Kidney epithelial cell (primary cell): ENCODE measurements at places on chromosomes 6 and 20. TPM values are rescaled to one million over a fixed set of nuclear protein-coding genes. Genes with fewer than 3 reads are reported as not detected.

Gene KDM1B
- total RNA-seq, result 22.9 and 24.3 TPM in 2 replicates

GRCh38 chr6:44264154-44265006 is 971 bp downstream of the NFKBIE start:
- no peak for DNase-seq

Gene OR2H2
- not detected in 2 replicates for total RNA-seq

Gene IL17A
- not detected in 2 replicates for total RNA-seq

- DNase-seq, result no peak
Measured at GRCh38 chr6:34182751-34183531, 37.1 kb upstream of the GRM4 start.

DNA sequence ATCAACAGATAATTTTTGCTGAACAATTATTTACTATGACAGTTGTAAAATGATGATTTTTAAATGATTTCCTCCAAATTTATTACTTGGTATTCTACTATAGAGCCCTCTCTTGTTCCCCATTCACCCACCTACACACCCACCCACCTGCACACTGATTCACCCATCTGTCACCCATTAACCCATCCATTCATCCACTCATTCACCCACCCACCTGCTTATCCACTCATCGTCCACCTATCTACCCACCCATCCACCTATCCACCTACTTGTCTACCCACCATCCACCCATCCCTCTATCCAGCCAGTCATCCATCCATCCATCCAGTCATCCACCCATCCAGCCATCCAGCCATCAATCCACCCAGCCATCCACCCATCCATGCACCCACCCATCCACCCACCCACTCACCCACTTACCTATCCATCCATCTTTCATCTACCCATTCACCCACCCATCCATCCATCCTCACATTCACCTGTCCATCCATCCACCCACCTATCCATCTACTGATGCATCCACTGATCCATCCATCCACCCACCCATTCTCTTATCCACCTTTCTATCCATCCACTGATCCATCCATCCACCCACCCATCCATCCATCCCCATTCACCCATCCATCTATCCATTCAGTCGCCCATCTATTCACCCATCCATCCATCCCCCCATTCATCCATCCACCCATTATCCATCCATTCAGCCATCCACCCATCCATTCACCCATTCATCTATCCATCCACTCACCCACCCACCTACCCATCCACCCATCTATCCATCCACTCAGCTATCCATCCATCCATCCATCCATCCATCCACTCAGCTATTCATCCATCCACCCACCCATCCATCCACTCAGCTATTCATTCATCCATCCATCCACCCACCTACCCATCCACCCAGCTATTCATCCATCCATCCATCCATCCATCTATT is 72.0 kb downstream of the SYNJ2 start:
- DNase-seq, result no peak

Gene SEMG2
- total RNA-seq, result not detected in 2 replicates

DNA sequence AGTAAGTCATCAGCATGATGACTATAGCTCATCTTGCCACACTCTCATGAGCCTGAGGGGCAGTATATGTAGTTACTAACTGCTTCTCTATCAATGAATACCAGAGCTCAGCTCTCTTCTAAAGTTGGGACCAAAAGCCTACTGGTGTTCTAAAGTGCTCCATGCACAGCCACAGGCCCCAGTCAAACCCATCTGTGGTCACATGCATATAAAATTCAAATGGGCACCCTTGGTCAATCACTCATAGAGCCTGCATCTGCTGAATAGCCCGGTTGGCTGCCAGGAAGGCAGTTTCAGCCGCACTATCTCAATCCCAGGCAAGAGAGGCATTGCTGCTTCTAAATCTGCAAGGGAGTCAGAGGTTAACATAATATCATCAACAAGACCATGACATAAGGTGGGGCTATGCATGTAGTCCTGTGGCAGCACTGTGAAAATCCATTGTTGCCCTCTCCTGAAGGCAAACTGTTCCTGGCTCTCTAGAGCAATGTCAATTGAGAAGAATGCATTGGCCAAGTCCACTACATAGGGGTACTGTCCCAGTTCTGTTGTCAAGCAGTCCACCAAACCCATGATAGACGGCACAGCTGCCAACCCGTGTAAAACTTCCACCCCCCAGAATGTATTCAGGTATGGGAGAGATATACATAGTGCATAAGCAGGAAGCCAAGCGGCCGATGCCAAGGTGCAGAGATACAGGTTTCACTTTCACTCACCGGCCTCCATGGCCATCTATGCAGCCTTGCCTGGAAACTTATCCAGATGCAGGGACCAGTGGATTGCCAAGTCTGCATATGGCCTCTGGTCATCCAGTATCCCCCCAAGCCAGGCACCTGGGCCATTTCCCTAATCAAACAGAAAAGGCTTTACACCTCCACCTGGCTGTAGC is 76.2 kb downstream of the ALDH8A1 start:
- no peak for DNase-seq
